Activated CD4-positive, alpha-beta T cell treated with anti-CD3 and anti-CD28 coated beads for 24 hours (primary cell): ENCODE measurements at places on chromosomes 11 and 22.

GRCh38 chr11:107929611-107930200 is 1.5 kb downstream of the RAB39A start:
- no peak for DNase-seq

DNA sequence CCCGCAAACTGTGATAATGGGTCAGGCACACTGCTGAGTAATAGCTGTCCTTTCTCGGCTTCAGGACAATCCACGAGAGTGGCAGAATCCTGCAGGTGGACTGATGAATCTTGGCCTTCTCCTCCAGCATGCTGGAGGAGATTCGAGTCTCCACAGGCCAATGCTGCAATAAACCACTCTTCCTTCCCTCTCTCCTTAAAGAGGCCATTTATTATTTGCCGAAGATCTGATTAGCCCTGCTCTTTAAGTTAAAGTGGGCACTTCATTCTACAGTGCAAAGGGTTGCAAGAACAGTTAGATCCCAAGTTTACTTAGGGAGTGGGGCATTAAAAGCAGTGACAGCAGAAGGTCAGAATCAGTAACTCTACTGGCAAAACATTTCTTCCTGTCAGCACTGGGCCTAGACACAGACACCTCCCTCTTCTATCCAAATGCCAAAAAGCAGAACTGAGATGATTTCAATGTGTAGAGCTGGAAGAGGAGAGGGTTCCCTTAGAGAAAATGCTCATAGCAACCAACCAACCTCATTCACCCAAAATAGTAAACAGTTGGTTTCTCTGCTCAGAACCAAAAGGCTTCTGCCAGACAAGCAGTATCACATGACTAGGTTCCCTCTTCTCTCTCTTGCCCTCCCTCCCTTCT is 121.7 kb downstream of the SGSM3 start:
- no peak for DNase-seq

DNA sequence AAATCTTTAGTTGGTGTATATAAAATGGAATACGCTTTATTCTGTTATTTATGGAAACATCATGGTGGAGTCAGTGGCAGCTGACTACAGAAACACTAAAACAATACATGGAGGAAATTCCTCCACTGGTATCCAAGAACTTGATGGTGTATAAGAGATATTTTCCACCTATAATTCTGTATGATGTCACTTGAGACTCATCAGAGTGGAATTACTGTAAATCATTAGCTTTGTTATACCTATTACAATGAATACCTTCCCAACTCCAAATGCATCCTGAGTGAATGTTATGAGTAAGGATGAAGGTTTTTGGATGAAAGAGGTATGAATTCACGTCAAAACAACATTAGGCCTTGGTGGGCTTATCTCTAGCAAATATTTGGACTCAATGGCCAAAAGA is 258.5 kb upstream of the SORL1-AS1 start:
- no peak for DNase-seq

- no peak for DNase-seq
Measured at GRCh38 chr11:82321206-82321605, 412.5 kb downstream of the FAM181B start.

- no peak for DNase-seq
Measured at GRCh38 chr11:32489464-32489863, 54.1 kb upstream of the WT1 start.

GRCh38 chr11:74648894-74649293 is 56.5 kb downstream of the POLD3 start:
- DNase-seq: no peak

- no peak for DNase-seq
Measured at GRCh38 chr11:88538098-88538497, 200.6 kb upstream of the CTSC start.

GRCh38 chr11:79110796-79111195 is 330.0 kb downstream of the TENM4 start:
- DNase-seq: no peak

- no peak for DNase-seq
Measured at GRCh38 chr22:36584666-36585065, 55.7 kb upstream of the EIF3D start.

- no peak for DNase-seq
Measured at GRCh38 chr11:87849216-87849615, 326.0 kb downstream of the RAB38 start.
